ENCODE measurements at places on chromosomes 3 and 15.

- DNase-seq = no peak
- no peak overlapping the region for H3K27ac ChIP-seq
Observed at GRCh38 chr3:87627316-87627715, 350.9 kb upstream of the POU1F1 start.

DNA sequence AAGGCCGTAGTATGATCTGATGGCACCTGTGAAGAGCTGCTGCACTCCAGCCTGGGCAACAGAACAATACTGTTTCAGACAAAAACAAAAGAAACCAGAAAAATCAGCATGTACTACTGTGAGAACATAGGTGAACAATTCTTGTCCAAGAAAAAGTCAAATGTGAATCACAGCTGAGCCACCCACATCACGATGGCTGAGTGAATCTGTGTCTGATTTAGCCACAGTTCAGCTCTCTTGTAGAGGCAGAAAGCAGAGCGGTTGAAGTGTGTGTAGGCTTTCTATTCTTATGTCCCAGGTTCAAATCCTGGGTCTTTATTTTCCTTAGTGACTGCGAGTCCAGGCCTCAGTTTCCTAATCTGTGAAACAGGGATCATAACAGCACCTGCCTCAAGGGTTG is 4.4 kb upstream of the FURIN start:
- H3K4me3 ChIP-seq = no peak overlapping the region
- peaks cover 6% of the 10 kb centered on the region for H3K4me1 ChIP-seq
- DNase-seq = no peak
- H3K27ac ChIP-seq = no peak overlapping the region

DNA sequence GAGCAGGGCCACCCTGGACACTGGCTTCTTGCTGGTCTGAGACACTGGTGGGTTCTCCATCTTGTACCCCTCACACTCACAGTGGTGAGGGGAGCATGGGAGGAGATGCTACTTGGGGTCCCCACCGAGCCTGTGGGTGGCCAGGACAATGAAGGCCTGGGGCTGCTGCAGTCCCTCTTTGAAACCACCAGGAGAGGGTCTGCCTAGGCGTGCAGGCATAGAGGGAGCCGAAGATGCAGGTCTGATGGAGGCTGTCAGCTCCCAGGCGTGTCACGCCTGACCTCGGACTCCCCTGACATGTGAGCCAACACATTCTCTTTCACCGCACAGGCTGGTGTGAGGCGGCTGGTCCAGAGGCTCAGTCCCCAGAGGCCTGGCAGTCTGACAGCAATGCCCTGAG is 39.1 kb downstream of the NIPA2 start:
- no peak overlapping the region for H3K4me3 ChIP-seq
- no peak for DNase-seq
- H3K4me1 ChIP-seq = no peaks in the 10 kb centered on the region
- H3K27me3 ChIP-seq = no peaks in the 10 kb centered on the region
- H3K27ac ChIP-seq = no peak overlapping the region

- no peaks in the 10 kb centered on the region for H3K36me3 ChIP-seq
- H3K4me1 ChIP-seq = peaks cover 2% of the 10 kb centered on the region
- H3K4me3 ChIP-seq = no peak overlapping the region
- H3K27me3 ChIP-seq = no peaks in the 10 kb centered on the region
Observed at GRCh38 chr3:69276884-69277283, 109.0 kb downstream of the FRMD4B start.

DNA sequence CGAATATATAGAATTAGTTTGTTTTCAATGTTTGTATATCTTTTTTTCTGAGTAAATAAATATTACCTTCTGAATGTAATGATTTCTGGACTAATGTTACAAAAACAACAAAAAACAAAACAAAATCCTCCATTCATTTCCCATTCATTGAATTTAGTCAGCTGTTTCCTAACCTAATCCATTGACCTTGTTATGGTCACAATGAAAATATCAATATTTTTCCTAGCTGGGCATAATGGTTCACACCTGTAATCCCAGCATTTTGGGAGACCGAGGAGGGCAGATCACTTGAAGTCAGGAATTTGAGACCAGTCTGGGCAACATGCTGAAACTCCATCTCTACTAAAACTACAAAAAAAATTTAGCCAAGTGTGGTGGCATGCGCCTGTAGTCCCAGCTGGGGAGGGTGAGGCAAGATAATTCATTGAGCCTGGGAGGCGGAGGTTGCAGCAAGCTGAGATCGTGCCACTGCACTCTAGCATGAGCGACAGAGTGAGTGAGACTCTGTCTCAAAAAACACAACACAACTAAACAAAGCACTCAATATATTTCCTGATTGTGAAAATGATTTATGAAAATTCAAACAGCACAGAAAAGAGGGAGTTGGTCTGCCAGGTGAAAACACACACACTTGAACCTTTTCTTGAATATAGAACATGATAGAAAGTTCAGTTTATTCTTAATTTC is 23.0 kb upstream of the PLSCR4 start:
- no peaks in the 10 kb centered on the region for H3K36me3 ChIP-seq
- no peak overlapping the region for H3K27ac ChIP-seq
- no peaks in the 10 kb centered on the region for H3K27me3 ChIP-seq
- H3K4me1 ChIP-seq = no peaks in the 10 kb centered on the region

DNA sequence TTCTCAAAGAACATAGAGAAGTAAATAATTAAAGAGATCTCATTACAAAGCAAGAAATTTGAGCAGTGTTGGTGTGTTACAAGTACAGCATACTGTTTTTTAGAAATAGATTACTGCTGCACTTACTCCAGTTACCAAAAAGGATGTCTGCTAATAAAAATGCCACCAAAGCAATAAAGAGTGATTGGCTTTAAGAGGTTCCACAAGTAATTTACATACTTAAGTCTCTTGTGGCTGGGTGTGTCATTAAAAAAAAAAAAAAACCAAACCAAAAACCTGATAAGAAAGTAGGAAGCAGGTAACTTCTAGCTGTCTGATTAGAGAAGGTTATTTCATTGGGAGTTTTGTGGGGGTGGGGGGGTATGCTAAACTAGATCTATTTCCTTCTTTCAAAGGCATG is 15.2 kb downstream of the RAB11A start:
- DNase-seq = no peak
- peaks cover 38% of the 10 kb centered on the region for H3K36me3 ChIP-seq
- H3K4me1 ChIP-seq = peaks cover 74% of the 10 kb centered on the region
- H3K27me3 ChIP-seq = no peaks in the 10 kb centered on the region

DNA sequence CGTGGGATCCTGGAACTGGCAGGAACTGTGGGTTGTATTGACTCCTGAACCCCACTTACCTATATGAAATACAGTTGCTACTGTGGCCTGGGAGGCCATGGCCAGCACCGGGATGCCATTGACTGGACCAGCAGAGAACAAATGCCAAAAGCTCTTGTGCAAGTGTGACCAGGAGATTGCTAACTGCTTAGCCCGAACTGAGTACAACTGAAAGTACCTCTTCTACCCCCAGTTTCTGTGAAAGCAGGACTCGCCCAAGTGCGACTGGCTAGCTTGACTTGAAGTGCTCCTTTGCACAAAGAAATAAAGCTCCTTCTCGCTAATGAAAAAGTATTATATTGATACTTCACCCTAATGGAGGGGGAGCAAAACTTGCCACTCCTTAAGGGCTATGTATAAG is 101.3 kb upstream of the ATP11B start:
- peaks cover under 1% of the 10 kb centered on the region for H3K27me3 ChIP-seq
- no peak overlapping the region for H3K4me3 ChIP-seq
- no peaks in the 10 kb centered on the region for H3K36me3 ChIP-seq

DNA sequence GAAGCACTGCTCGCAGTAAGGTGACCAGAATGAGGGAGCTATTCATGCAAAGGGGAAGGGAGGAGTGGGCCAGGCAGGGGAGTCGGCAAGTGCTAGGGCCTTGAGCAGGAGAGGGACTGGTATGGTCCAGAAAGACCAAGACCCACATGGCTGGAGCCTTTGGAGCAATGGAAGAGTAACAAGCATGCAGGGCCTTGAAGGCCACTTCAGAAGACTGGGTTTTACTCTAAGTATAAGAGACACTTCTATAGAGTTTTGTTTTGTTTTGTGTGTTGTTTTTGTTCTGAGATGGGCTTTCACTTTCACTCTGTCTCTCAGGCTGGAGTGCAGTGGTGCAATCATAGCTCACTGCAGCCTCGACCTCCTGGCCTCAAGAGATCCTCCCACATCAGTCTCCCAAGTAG is 42.0 kb downstream of the BFSP2 start:
- peaks cover 26% of the 10 kb centered on the region for H3K4me1 ChIP-seq
- DNase-seq = no peak
- H3K4me3 ChIP-seq = peak overlapping the region; percentile 41
- no peaks in the 10 kb centered on the region for H3K27me3 ChIP-seq

DNA sequence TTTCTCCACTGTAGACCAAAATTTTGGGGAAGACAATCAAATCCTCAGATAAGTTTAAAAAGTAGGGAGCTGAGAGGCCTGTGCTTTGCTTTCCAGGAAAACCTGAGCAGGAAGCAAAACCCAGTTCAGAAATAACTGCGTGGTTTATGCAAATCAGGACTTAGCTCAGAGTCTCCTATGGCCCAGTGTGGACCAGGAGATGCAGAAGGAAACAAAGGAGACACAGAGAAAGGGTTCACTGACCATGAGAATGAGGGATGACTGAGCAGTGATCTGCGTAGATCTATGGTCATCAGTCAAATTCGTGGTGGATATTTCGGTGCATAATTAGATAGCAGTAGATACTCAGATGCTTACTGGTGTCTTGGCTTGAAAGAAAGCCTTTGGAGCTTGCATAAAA is 196.6 kb downstream of the TPRG1 start:
- H3K27ac ChIP-seq = no peak overlapping the region
- H3K27me3 ChIP-seq = no peaks in the 10 kb centered on the region
- peaks cover 3% of the 10 kb centered on the region for H3K4me1 ChIP-seq
- H3K36me3 ChIP-seq = no peaks in the 10 kb centered on the region
- no peak overlapping the region for H3K4me3 ChIP-seq

GRCh38 chr3:155753038-155753639 is 8.3 kb upstream of the PLCH1 start:
- H3K36me3 ChIP-seq = no peaks in the 10 kb centered on the region
- no peaks in the 10 kb centered on the region for H3K27me3 ChIP-seq
- H3K4me1 ChIP-seq = no peaks in the 10 kb centered on the region
- no peak overlapping the region for H3K27ac ChIP-seq
- no peak overlapping the region for H3K4me3 ChIP-seq

GRCh38 chr3:64970634-64971033 is 282.8 kb upstream of the ADAMTS9 start:
- DNase-seq = no peak
- no peaks in the 10 kb centered on the region for H3K4me1 ChIP-seq
- H3K36me3 ChIP-seq = no peaks in the 10 kb centered on the region
- no peak overlapping the region for H3K27ac ChIP-seq
- H3K27me3 ChIP-seq = no peaks in the 10 kb centered on the region

DNA sequence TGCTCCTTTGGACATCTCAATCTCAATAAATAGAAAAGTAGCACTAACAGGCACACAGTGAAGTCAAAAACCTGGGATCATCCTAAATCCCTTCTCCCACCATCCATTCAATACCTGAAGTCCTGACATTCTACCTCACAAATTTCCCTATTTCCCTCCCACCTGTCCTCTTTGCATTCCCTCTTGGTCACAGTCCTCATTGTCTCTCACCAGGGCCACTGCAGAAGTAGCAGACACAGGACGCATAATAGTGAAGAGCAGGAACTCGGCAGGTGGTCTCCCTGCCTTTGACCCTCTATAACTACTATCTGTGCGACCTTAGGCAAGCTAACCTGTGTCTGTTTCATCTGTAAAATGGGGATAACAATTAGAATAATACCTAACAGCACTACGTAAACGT is 2.3 kb downstream of the THOC7 start:
- no peak for DNase-seq
- H3K4me1 ChIP-seq = peaks cover 35% of the 10 kb centered on the region
- no peaks in the 10 kb centered on the region for H3K36me3 ChIP-seq
- no peak overlapping the region for H3K4me3 ChIP-seq
- H3K27ac ChIP-seq = no peak overlapping the region

- H3K4me1 ChIP-seq = no peaks in the 10 kb centered on the region
- H3K4me3 ChIP-seq = no peak overlapping the region
- H3K27me3 ChIP-seq = no peaks in the 10 kb centered on the region
Observed at GRCh38 chr15:66730168-66731021, 28.4 kb downstream of the SMAD6 start.

DNA sequence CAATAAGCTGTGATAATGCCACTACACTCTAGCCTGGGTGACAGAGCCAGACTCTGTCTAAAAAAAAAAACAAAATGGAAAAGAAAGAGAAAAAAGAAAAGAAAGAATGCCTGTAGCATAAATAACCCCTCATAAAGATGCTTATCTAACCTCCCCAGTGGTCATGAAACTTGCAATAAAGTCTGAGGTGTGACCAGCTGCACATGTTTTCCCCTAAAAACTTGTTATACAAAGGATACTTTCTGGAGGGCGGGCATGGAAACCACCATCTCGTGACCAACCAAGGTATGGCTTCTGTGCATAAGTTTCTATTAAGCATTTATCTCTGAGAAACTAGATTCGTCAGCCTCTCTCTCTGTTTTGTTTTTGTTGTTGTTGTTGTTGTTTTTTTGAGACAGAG is 21.8 kb downstream of the CCDC32 start:
- H3K4me3 ChIP-seq = no peak overlapping the region
- no peaks in the 10 kb centered on the region for H3K36me3 ChIP-seq
- no peak overlapping the region for H3K27ac ChIP-seq
- DNase-seq = no peak
- H3K4me1 ChIP-seq = no peaks in the 10 kb centered on the region

DNA sequence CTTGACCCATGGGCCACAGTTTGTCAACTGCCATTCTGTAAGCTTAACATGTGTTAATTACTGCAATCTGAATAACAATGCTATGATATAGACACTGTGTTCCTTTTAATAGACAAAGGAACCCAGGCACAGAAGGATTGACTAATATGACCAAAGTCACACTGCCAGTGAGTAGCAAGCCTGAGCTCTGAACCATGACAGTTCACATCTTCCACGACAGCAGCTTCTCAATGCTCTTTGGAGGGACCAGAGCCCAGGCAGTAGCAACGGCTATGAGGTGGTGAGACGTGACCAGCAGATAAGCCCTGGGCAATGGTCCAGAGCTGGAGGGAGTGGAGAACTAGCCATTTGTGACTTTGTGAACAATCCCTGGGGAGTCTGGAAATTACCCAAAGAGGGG is 19.4 kb downstream of the CA12 start:
- DNase-seq = no peak
- H3K4me3 ChIP-seq = no peak overlapping the region
- H3K27me3 ChIP-seq = no peaks in the 10 kb centered on the region
- no peak overlapping the region for H3K27ac ChIP-seq
- H3K36me3 ChIP-seq = no peaks in the 10 kb centered on the region
- no peaks in the 10 kb centered on the region for H3K4me1 ChIP-seq

GRCh38 chr3:150064971-150065370 is 94.3 kb upstream of the PFN2 start:
- no peak overlapping the region for H3K27ac ChIP-seq
- H3K4me1 ChIP-seq = no peaks in the 10 kb centered on the region

- no peak for DNase-seq
- no peaks in the 10 kb centered on the region for H3K36me3 ChIP-seq
- H3K4me3 ChIP-seq = no peak overlapping the region
- no peak overlapping the region for H3K27ac ChIP-seq
- no peaks in the 10 kb centered on the region for H3K27me3 ChIP-seq
- H3K4me1 ChIP-seq = no peaks in the 10 kb centered on the region
Observed at GRCh38 chr3:14283813-14284438, 105.3 kb downstream of the LSM3 start.

- no peaks in the 10 kb centered on the region for H3K27me3 ChIP-seq
- H3K27ac ChIP-seq = no peak overlapping the region
- no peak overlapping the region for H3K4me3 ChIP-seq
- DNase-seq = no peak
- no peaks in the 10 kb centered on the region for H3K4me1 ChIP-seq
Observed at GRCh38 chr15:44009038-44009437, 182.2 kb downstream of the WDR76 start.

Data from CD4-positive, alpha-beta memory T cell (primary cell).